ENCODE measurements at places on chromosomes 6 and 20.
A peak's percentile ranks its signal among the peaks of the same experiment; 100 is the strongest.

DNA sequence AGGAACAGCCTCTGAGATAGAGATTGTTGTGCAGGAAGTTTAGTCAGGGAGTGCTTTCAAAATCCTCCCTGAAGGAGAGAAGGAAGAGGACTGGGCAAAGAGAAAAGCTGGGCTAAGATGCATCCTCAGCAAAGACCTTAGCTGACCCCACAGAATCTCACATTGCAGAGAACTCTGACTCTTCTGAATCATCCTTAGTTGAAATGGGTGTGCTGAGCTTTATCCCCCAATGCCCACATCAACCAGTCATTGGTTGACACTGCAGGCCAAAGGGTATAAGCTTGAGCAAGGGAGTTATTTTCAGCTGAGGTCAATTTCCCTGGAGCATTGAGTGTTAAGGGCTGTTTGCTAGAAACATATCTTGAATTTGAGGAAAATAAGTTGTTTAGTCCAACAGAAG is 732.2 kb downstream of the CBLN4 start:
- DNase-seq = no peak

DNA sequence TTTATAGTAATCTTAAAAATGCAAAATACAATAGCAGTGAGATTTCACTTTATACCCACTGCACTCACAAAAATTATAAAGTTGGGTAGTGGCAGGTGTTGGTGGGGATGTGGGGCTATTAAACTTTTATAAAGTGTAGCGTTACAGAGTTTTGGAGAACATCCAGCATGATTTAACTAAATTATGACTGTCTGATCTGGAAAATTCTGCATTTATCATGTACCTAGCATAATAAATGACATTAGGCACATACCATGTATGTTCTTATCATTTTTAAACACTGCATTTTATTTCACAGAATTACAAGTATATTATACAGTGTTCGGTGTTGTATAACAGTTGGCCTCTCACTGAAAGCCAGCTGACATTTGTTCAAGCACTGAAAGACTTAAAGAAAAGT is 169.9 kb downstream of the ADGB start:
- DNase-seq = no peak

DNA sequence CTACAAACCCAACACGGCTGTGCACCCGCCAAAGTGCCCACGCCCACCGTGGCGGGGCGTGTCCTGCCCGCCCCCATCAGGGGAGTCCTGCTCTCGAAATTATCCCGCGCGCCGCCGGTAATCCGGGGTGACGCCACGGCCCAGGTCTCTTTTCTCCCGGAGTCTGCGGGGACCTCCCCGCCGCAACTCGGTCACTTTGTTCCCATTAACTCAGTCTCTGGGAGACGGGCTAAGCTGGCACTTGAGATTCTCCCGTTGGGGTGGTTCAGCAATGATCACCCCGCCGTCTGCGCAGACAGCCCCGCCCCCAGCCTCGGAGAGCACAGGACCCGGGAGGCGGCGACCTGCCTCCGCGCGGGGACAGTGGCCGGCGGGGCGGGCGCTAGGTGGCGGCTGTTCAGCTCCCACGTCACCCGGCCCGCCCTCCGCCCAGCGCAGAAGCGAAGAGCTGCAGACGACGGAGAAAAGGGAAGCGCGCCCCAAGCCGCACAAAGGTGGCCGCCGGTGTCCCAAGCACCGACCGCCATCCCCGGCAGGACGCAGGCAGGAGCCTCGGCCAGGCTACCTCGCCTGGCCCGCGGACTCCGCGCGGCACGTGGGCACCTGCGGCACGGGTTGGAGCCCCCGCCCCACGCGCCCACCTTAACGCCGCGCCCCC is 31.5 kb downstream of the SF3B5 start:
- no peak for DNase-seq

- DNase-seq = no peak
Measured at GRCh38 chr6:90446164-90446563, 140.7 kb downstream of the MAP3K7 start.

DNA sequence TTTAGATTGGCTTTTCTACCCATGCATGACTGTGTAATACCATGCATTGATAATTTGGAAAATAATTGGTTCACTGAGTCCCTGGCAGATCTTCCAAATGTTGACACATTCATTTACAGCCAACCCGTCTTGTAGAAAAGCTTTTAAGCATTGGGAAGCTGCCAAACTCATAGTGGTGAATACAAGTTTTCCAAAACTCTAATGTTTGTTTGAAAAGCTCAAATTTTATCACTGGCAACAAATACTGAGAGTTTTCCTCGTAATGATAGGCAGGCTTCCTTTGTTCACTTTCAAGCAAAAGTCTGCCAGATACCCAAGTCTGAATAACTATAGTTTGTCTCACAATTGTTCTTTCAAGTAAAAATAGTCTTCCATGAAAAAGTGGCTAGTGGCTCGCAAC is 143.0 kb downstream of the FIG4 start:
- no peak for DNase-seq

DNA sequence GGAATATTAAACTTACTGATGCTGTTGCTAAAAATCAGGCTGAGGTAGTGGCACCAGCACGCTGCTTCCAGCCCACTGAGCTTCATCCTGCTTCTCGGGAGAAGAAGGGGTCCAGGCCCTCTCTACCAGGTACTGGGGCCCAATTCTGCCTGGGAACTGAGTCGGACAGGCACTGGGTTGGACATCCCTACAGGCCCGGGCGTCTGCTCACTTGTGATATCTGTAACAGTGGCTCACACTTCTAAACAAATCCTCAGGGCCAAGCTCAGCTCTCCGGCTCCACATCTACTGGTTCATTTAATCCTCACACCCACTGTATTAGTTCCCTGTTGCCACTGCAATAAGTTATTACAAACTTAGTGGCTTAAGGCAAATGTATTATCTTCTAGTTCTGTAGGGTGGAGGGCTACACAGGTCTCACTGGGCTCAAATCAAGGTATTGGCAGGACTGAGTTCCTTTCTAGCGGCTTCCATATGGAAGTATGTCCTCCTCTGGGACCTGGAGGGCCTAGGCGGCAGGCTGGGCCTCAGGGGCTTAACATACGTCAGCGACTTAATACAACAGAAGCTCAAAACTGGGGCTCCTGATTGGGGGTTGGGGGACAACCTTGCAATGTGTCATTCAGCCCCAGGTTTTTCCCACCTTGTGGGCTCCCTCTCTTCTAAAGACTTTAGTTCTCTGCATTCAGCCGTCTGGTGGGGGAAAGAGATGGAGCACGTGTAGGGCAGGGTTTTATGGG is 1.6 kb upstream of the KCNK15 start:
- no peak for DNase-seq

GRCh38 chr6:165988757-165989456 is 178.7 kb downstream of the TBXT start:
- DNase-seq = no peak

DNA sequence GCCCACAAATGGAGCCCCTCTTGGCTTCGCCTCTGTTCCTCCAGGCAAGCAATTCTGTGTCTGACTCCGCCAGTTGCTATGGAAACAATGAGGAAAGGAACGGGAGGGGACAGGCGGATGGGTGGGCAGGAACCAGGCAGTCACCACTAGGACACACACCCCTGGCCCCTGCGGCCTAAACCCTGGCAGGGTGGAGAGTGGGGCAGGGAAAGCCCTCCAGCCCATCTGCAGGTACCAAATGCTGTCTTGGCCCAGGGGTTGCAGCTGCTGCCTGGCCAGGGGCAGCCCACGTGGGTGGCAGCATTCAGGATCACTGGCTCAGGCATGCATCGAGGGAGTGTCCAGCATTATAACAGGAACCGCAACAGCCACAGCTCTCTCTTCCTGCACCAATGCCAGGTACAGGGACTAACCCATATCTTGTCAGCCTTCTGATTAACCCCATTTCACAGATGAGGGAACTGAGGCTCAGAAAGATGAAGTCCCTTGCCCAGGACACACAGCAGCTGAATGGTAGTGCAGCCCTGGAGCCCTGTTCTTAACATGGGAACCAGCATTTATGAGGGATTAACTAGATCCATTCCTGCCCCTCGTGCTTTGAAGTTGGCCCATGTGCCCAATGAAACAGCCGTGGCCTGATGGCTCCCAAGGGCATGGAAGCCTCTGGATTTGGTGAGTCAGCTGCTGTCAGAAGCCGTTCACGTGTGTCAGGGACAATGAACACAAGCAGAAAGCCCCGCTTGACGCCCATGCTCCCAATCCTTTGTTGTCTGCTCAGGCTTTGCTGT is 66.3 kb downstream of the NOL4L start:
- DNase-seq = no peak

DNA sequence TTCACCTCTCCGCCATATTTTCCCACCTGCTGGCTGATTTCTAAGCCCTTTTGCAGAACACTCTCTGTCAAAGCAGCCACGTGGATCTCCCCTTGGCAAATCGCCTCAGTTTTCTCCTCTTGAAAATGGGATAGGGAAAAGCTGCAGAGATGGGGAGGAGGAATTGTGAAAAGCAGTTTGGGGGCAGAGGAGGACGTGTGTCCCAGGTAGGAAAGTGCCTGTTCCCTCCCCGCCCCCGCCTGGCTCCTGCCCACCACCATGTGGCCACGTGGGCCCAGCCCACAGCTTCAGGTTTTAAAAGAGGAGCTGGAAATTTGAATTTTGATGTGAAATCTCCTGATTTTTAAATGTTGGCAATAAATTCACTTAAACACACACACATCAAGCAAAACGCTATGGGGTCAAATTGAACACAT is 3.6 kb upstream of the CEBPB start:
- DNase-seq = no peak

- DNase-seq = no peak
Measured at GRCh38 chr6:55901765-55902270, 26.4 kb upstream of the BMP5 start.

DNA sequence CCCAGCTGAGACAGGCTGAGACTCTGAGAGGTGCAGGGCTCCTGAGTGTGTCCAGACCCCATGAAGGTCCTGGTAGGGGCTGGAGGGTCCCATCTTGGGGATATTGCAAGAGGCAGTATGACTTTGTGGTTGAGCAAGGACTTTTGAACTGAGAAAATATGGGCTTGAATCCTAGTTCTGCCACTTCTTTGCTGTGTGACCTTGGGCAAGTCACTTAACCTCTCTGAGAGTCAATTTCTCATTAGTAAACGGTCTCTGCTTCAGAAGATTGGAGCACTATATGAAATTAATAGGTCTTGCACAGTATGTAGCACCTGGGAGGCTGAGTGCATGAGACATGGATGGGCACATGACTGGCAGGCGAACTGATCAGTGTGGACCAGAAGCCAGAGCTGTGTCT is 42.7 kb downstream of the TFEB start:
- no peak for DNase-seq

DNA sequence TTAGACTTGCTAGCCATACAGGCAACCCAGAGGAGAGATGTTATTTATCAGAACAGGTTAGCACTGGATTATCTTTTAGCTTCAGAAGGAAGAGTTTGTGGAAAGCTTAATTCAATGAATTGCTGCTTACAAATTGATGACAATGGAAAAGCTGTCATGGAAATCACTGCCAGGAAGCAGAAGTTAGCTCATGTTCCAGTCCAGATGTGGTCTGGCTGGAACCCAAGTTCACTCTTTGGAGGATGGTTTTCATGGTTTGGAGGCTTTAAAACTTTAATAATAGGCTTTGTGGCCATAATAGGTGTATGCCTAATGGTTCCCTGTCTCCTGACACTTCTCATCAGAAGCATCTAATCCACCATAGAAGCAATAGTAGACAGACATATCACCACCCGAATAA is 699.0 kb downstream of the PHF3 start:
- no peak for DNase-seq

GRCh38 chr6:98587555-98587954 is 246.8 kb upstream of the POU3F2 start:
- no peak for DNase-seq

DNA sequence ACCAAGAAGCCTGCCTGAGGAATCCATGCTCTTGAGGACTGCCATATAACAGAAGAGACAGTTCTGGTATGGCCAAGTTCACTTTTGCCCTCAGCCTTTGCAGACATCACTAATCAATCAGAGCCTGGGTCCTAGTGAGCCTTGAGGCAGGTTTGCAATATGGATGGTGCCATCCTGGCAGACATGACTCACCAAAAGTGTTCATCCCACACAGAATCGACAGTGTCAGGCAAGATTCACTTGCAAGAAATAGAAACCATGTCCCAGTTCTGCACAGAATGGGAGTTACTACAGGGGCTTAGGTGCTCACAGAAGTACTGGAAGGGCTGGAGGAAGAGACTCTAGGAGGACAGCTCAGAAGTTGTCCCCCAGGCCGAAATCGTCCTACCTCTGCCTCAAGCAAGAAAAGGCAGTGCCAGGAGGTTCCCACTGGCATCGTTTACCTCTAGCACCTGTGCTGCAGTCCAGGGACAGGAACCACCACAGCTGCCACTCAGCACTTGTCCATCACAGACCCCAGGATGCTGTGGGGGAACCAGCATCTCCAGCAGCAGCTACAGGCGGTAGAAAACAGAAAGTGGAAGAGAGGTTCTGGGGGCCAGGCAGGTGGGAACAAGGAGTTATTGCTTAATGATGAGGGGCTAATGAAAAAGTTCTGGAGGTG is 42.6 kb upstream of the PHACTR3 start:
- DNase-seq = no peak

DNA sequence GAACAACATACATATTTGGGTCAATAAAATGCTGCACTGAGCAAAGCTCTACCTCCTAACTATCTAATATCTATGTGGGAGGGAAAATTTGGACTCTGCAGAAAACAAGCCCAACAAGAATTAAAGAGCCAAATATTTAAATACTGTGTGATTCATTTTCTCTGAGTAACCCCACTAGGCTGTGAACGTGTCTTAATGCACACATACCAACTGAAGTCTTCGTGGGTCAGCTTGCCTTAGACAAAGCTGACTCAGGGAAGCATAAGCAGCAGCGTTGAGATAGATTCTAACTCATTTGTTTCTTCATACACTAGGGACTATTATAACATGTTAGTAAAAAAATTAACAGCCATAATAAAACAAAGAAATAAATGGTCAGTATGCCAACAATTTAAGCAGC is 114.3 kb downstream of the GJA1 start:
- DNase-seq = peak; percentile 14

DNA sequence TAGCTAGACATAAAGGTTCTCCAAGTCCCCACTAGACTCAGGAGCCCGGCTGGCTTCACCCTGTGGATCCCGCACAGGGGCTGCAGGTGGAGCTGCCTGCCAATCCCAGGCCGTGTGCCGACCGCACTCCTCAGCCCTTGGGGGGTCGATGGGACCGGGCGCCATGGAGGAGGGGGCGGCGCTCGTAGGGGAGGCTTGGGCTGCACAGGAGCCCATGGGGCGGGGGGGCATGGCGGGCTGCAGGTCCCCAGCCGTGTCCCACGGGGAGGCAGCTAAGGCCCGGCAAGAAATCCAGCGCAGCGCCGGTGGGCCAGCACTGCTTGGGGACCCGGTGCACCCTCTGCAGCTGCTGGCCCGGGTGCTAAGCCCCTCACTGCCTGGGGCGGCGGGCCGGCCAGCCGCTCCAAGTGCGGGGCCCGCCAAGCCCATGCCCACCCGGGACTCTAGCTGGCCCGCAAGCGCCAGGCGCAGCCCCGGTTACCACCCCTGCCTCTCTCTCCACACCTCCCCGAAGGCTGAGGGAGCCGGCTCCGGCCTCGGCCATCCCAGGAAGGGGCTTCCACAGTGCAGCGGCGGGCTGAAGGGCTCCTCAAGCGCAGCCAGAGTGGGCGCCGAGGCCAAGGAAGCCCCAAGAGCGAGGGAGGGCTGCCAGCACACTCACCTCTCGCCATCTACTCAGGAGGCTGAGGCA is 26.5 kb upstream of the ID1 start:
- no peak for DNase-seq

GRCh38 chr6:101392586-101393230 is 800 bp upstream of the GRIK2 start:
- DNase-seq = no peak
